ENCODE measurements at places on chromosomes 3 and 15.

DNA sequence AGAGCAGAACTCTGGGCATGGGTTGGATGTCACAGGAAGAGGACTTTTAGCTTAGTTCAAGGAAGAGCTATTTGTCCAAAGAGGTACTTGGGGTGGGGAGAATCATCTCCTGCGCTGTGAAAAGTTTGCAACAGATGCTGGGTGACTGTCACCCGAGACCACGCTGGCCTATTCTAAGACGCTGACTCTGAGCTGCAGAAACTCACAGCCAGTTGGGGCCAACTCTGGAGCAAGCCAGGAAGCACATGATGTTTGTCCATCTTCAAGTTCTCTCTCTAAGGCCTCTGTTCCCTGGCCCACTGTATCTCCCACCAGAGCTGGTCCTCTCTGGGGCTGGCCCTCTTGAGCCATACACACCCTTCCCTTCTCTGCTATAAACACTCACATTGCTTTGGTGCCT is 17.9 kb upstream of the CDCP1 start:
- no peak for DNase-seq

- no peak for DNase-seq
These were observed 101.8 kb upstream of the ALDH1A3 start for GRCh38 chr15:100777821-100778220.

GRCh38 chr3:23238578-23238977 is 35.5 kb downstream of the UBE2E2 start:
- DNase-seq: no peak

- DNase-seq: no peak
These were observed 20.0 kb upstream of the CHD2 start for GRCh38 chr15:92879949-92880725.

DNA sequence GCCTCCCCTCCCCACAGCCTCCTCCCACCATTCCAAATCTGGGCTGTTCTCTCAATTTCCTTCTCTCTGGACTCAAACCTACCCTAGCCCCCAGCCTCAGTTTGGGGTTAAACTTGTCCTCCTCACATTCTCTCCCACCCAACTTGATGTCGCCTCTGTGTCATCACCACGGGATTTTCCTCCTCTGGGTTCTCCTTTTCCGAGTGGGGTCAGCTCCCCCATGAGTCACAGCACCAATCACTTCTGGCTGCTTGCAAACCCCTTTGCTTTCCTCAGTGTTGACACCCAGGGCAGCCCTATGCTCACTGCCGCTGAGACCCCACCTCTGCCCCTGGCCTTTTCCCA is 451 bp downstream of the CCR5AS start:
- no peak for DNase-seq

GRCh38 chr15:63263519-63263918 is 13.9 kb upstream of the APH1B start:
- DNase-seq: no peak

DNA sequence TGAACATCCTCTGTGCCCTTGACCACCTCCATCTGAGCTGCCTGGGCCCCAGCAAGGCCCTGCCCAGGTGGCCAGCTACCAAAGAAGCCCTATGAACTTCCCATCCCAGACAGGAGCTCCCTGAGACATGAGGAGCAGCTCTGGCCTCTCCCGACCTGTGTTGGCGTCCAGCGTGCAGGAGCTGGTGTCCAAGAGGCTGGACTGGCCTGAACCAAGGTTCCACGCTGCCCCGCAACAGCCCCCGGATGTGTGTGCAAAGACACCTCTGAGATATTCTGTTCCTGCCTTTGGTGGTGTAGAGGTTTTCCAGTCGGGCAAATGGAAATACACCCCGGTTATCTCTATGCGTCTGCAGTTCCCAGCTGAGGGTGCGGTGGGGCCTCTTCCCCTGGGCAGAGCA is 42.1 kb downstream of the WNT7A start:
- DNase-seq: no peak

DNA sequence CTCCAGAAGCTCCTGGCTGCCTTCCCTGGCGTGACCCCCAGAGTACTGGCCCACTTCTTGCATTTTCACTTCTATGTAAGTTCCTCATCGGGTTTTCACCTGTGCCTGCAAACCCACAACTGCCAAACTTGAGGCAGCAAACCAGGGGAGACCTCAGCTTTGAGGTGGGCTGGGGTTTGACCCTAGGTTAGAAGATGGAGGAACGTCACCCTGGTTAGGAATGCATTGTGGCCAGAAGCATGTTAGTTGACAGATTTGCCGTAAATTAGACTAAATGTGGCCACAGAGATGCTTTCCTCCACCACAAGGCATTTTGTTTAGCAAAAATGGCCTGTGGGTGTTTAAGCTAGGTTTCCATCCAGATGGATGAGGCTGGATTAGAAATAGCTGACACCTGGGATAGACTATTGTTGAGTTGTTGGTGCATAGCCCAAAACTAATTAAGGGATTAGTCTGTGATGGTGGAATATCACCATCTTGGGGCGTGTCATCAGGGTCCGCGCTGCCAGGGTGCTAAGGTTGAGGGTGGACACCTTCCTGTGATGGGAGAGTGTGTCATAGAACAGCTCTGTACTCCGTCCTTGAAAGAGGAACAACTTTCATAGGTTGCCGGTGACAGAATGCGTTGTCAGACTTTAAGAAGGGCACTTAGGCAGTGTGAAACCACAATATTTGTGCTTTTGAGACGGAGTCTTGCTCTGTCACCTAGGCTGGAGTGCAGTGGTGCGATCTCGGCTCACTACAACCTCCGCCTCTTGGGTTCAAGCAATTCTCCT is 3.6 kb downstream of the NISCH start:
- no peak for DNase-seq

DNA sequence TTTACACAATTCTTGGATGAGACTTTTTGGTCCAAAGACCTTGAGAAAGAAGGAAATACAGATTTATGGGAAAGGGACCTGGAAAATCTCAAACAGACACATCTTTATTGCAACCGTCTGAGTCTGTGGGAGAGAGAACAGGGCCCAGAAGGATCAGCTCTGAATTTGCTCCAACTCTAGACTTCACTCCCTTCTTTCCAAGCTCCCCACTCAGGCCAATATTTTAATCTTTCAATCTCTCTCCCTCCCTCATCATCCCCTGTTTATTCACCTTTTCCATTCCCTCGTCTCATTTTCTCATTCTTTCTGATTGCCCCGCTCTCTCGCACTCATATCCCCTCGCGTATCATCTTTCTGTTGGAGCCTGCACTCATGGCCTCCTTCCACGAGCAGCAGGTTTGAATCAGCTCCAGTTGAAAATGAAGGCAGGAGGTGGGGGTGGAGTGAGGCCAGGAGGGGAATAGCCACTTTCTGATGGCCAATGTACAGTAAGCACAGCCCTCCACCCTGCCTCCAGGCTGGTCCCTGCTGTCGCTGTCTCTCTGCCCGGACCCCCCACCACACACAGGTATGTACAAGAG is 63.6 kb upstream of the BOC start:
- no peak for DNase-seq

DNA sequence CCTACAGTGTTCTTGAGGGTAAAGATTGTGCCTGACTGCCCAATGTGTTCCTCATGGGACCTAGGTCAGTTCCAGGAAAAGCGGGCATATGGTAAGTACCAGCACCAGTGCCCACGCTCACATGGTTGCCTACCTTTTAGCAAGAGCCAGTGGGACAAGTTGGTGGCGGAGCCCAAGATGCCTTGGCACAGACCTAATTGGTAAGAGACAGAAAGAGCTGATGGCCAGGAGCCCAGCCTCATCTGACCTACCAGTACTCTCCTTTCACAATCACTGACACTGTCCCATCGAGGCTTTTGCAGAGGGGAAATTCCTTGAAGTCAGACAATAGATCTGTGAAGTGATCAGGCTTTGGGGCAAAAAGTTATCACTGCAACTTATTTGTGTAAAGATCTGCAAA is 98.4 kb upstream of the BCL6 start:
- DNase-seq: no peak

DNA sequence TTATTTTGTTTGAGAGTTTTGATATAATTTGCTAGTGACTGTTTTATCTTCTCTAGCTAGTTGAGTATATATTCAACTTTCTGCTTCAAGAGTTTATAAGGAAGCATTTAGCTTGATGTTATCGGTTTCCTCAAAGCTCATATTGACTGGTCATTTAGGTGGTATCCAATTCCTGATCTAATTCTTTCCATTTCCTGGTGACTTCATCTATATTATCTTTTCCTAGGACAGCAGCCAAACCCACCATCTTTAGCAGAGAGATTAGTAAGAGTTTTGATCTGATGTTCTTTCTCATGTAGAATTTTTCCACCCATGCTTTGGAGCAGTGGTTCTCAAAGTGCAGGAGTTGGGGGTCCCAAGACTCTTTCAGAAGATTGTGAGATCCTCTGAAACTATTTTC is 148.6 kb upstream of the STT3B start:
- DNase-seq: no peak

DNA sequence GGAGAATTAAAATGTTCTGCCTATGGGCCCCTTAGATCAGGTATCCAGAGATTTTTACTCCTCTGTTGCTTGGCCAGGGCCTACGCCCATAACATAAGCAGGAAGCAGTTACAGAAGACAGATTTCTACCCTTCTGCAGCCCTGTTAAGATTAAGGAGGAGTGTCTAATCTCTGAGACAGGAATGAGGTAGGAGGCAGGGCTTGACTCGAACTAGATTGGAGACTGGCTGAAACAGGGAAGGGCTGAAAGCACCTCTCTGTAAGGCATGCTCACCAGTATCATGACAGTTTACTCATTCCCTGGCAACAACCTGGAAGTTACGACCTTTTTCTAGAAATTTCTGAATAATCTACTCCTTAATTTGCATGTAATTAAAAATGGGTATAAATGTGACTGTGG is 16.7 kb downstream of the PLA2G4D start:
- DNase-seq: no peak

GRCh38 chr15:78384651-78385050 is 44.5 kb downstream of the CRABP1 start:
- no peak for DNase-seq

GRCh38 chr15:67021455-67021854 is 43.9 kb upstream of the SMAD3 start:
- no peak for DNase-seq

- no peak for DNase-seq
These were observed 20.1 kb downstream of the EID1 start for GRCh38 chr15:48898032-48898431.

- DNase-seq: no peak
These were observed 85.8 kb downstream of the ATP11B start for GRCh38 chr3:182879031-182879611.

- no peak for DNase-seq
These were observed 560 bp upstream of the TTLL13 start for GRCh38 chr15:90248789-90249202.

- no peak for DNase-seq
These were observed 315.9 kb upstream of the TGFBR2 start for GRCh38 chr3:30290479-30290878.

DNA sequence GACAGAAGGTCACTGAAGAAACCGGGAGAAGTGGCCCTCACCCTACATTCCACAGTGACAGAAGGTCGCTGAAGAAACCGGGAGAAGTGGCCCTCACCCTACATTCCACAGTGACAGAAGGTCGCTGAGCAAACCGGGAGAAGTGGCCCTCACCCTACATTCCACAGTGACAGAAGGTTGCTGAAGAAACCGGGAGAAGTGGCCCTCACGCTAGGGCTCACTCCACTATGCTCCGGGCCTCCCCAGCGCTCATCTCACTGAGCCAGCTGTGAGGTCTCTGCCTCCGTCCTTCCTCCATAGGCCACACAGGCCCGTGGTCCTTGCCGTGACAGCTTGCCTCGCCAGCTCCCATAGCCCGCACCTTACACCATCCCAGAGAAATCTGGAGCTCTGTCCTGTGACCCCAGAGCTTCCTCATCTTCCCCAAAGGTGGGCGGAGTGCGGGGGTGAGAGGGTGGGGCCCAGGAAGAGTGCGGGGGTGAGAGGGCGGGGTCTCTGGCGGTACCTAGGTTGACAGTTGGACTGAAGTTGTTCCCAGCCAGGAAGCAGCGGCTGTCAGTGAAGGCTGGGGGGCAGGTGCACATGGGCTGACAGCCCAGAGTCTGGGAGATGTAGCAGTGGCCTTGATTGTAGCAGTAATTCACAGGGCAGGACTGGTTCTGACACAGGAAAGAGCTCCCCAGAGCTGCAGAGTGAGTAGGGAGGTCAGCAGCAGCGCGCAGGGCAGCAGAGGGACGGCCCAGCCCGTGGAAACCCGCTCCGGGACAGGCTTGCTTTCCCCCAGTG is 32.0 kb downstream of the MUC20 start:
- DNase-seq: no peak

- no peak for DNase-seq
These were observed 294.3 kb upstream of the GBE1 start for GRCh38 chr3:82055792-82056191.

DNA sequence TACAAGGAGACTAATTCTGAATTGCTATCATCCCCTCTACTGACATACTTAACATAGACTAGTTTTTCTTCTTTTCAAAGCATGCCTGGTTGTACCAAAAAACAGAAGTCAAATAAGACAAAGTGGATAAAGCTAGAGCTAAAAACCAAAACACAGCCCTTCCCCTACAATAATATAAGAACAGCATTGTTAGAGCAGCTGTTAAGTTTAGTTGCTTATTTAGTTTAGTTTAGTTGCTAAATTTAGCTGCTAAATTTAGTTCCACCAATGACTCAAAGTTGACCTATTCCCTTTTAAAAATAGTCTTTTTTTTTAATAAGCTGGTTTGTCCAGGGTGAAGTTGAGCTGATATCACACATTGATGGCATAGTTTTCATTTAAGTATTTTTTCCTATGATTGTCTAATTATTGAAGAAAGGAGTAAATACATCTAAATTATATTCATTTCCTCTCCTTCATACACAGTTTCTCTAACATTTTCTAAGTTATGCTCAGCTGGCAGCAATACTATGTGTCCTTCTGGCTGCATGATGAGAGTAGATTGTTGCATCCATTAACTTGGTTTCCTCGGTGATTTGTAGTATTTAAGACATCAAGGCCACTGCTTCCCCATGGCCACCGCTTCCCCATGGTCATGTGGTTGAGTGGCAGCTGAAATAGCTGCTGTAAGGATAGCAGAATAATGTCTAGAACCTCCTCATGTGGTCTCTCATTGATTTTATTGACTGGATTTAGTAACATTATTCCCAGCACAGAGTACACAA is 718.6 kb upstream of the NECTIN3 start:
- no peak for DNase-seq

DNA sequence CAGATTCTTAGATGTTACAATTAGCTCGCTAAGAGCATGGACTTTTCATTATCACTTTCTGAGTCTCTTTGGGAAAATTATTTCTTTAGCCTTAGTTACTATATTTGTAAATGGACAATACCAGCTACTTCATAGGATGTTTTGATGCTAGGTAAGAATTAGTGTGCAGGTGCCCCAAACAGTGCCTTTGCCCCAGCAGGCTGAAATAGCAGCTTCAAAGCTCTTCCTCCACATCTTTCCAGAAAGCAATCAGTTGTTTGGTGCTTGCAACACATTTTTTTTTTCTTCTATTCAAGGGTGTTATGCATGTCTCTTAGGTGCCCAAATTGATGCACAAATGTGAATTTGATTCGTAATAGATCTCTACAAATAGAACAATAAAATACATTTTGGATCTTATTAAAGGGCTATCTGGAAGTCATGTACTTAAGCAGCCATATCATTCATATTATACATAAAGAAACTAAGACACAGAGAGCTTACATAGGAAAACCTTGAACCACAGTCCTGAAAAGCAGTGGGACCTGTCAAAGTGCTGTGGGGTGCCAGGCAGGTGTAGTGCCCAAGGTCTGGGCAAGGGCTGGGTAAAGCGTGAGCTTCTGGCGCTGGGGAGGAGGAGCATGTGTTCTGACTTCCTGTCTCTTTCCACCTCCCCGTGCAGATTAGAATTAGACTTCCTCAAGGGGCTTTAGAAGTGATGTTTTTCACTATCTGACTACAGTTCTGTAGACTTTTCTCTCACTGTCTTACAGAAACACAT is 62.9 kb downstream of the FNDC3B start:
- DNase-seq: peak; percentile 36

- no peak for DNase-seq
These were observed 145.7 kb upstream of the MEIS2 start for GRCh38 chr15:37246065-37246464.

All from GM12864 (cell line).